Cerebellar nuclear complex (tissue), 1 donor: ENCODE measurements at places on chromosomes 6 and 20.

GRCh38 chr6:137542713-137543112 lies 48.5 kb upstream of the OLIG3 start:
- DNase-seq: no peak

DNA sequence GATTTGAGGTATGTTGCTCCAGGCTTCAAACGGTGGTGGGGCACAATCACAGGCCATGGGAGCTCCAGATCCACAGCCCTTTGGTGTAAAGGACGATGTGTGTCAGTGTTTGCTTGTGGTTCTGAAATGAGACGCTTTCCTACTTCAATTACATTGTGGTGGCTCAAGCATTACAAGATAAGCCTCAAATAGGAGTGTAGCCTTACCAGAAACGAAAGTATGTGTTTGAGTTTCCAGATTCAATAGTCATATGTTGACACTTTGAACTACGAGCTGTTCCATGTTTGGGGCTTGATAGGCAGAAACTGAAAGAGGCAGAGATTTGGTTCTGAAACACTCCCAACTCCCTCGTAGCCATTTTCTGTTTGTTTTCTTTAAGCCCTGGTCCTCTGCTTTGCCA lies 187.1 kb downstream of the MYLK4 start:
- no peak for DNase-seq

DNA sequence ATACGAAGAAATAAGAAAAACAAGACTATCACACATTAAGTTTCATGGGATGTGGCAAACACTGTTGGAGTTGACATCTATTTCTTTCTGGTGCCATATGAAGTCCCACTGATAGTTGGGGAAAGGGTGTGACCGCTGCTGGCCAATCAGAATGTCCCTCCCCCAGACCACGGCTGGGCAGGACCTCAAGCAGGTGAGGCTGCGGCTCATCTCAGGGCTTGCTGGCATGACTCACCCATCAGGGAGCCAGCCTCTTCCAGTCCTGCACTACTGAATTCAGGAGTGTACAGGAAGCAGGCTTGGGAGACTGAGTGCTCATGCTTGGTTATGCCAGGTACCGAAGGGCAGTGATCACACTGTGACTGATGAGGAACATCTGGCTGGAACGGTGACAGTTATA lies 18.9 kb downstream of the PREP start:
- no peak for DNase-seq

DNA sequence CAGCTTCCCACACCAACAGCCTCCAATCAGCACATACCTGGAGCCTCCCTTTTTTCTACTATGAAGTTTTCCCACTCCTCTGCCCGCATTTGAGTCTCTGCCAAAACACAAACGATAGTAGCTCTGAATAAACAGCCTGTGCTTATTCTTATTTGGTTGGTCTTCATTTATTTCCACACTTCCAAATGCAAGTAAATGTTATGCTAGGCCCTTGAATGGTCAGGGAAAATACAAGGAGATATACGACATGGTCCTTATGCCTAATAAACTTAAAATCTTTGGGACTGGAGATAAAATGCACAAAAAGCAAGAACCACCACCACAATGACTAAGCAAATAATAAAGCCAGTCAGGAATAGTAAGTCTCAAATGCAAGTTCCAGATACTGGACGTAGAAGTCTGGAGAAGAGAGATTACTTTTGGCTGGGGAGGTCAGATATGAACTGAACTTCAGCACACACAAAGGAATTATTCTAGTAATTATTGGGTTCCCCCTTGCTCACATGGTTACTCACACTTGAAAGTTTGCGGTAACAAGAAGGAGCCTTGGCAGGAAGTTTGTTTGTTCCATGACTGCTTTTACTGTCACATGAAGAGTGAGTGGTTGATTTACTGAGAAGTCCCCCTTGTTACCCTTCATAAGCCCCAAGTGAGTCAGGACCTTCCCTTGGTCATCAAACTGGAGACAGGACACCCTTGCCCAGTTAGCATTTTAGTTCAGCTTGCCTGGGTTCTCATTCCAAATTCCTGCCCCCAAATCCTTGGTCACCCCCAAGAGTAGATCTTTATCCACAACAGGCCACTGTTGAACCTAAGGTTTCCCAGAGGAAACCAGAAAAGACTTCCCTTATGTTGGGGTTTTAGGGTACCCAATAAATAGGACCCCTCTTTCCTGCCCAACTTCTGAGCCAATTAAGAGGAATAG lies 511.2 kb upstream of the JARID2 start:
- DNase-seq: no peak

GRCh38 chr6:55474382-55474781 lies 104.6 kb downstream of the HMGCLL1 start:
- no peak for DNase-seq

DNA sequence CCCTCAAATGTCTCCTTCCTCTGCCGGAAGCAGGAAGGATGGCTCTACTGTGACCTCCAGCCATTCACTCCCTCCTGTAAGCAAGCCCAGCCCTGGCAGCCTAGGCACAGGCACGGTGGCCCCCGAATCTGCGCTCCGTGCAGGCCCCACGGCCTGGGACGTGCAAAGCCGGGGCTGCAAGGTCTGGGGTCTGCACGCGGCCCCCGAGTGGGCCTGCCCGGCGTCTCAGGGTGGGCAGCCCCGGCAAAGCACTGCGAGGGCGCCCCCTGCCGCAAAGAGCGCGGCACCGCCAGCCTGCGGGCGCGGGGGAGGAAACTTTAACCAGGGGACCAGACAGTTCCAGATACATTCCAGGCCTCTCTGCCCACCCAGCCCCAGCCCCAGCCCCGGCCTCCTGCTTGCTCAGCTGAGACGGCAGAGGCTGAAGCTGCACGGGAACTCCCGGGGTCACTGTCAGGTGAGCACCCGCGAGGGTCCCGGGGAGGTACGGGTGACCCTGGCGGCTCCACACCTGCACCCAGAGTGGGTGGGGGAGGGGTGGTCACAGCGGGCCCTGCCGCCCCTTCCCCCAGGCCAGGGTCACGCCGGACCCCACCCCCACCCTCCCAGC lies 98.8 kb downstream of the ASXL1 start:
- no peak for DNase-seq

DNA sequence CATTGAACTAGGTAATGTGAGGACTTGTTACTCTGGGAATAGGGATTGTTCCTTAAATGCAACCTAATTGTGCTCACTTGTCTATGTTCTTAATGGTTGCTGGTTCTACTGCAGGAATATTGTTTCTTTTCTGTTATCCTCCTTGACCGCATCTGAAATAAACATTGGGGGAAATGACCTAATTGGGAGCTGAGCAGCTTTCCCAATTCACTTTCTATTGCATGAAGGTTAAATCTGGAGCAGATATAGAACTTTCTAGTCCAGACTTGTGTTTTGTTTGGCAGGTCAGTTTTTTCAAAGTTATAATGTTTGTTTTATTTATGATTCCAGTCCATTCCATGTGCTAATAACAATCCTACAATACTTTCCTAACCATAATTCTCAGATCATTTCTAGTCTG lies 981.0 kb upstream of the CITED2 start:
- no peak for DNase-seq

DNA sequence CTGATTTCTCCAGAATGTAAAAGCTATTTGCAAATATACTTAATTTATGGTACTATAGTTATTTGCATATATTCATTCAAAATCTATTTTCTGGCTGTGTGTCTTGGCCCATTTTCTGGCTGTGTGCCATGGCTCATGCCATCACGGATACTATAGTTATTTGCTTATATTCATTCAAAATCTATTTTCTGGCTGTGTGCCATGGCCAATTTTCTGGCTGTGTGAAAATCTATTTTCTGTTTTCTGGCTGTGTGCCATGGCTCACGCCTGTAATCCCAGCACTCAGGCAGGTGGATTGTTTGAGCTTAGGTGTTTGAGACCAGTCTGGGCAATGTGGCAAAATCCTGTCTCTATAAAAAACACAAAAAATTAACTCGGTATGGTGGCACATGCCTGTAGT lies 28.9 kb upstream of the RIPK1 start:
- DNase-seq: no peak

DNA sequence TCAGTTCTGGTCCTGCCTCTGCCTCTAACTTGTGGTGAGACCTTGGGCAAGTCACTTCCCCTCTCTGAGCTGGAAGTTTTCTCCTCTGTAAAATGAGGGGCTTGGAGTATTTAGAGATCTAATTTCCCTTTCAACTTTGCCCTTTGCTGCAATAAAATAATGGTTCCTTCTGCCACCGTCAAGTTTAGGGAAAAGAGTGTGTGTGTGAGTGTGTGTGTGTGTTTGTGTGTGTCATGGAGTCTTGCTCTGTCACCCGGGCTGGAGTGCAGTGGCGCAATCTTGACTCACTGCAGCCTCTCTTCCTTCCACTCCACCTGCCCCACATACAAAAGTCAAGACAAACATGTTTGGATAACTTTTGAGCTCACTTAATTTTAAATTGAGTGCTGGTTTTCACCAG lies 39.2 kb upstream of the PIM1 start:
- DNase-seq: no peak

GRCh38 chr6:105886814-105887544 lies 199.2 kb upstream of the PRDM1 start:
- DNase-seq: no peak

DNA sequence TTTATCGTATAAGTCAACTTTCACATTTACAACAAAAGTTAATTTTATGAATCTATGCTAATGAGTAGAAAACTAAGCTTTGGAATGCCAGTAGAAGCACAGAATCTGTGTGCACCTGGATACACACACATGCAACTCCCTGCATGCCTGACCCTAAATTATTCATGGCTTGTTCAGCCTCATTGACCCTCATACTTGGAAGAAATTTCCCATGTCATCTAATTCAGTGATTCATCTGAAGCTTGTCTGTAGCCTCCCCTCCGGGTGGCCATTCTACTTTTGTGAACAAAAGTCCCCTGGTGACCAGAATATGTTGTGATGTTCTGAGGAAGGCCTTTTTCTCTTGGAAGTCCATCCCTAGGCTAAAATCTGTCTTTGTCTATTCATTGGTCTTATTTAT lies 1078.4 kb downstream of the KIF16B start:
- DNase-seq: no peak

DNA sequence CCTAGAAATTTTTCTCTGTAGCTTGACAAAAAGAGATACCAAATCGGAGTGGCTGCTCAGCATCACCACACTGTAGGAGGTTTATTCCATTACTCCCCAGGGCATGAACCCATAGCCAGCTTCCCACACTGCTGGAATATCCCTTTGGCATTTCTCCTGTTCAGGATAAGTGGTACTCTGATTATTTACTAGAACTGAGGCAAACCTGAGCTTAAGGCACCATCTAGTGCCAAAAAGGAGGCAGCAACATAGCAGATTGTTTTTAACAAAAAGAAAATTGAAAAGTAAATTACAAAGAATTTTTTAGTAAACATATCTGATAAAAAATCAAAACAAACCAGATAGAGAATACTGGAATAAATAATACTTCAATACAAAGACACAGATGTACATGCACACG lies 181.7 kb downstream of the WDR27 start:
- no peak for DNase-seq

DNA sequence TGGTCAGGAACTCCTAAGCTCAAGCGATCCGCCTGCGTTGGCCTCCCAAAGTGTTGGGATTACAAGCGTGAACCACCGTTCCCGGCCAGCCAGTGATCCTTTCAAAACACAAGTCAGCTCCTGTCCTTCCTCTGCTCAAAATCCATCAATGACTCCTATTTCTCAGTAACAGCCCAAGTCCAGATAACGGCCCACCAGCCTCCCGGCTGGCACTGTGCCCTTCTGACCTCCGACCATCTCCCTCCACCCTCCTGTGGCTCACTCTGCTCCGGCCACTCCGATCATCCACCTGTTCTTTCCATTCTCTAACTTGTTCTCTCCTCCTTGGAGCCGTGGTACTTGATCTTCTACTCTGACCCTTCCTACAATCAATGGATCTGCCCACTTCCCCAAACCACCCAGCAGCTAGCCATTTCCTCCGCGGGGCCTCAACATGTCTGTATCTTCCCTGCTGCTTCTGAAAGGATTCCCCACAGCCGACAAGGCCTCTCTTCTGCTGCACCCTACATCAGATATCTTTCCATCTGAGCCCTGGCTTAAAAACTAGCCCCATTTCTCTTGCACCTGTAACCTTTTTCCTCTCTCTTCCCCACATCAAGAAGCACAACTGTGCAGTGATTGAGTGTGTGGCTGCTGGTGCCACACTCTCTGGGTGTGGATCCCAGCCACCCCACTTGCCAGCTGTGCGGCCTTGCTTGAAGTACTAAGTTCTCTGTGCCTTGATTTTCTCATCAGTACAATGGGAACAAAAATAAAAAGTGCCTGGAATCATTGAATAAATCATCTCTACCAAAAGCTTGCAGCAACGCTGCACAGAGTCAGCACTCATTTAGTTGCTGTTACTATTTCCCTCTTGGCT lies 6.1 kb upstream of the ZMYND8 start:
- DNase-seq: no peak

DNA sequence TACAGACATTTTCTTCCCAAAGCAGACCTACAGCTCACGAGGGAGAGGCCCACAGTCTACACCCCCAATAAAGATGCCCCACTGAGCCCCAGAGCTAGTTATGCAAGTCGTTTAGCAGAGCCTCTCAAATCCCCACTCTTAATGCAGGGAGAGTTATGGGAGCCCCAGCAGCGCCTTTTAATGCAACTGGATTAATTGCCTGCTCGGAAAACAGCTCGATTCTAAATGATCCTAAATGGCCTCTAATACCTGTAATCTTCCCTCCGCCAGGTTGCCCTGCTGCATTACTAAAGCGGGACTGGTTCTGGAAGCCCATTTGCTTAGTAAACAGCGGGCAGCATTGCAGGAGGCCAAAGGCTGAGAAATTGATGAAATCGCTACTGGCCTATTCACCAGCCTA lies 656.9 kb downstream of the PTPRT start:
- no peak for DNase-seq

DNA sequence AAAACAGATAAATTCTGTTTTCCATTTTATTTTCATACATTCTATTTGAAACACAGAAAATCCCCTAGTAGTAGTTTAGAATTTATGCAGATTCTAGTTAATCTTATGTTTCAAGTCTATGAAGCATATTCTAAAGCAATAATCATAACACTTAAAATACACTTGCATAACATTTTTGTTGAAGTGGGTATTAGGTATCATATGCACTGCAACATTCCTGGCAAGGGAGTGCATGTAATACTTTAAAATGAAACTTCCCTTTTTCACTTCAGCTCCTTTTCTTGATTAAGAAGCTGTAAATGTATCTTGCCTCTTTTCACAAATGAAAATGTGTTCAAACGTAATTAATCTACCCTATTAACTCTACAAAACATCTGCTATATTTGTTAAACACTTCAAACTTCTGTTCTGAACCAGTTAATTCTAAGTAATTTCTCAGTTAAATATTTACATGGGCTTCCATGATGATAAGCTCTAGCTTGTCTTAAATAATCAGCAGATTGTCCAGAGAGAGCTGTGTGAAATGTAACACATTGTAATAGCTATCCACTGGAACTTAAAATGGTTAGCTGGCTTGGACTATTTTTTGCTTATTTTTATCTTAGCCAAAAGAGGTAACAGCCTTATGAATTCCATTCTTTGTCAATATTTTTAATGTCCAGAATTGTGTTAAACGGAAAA lies 192.8 kb downstream of the COL19A1 start:
- no peak for DNase-seq
